ENCODE measurements at places on chromosomes 4 and X.

DNA sequence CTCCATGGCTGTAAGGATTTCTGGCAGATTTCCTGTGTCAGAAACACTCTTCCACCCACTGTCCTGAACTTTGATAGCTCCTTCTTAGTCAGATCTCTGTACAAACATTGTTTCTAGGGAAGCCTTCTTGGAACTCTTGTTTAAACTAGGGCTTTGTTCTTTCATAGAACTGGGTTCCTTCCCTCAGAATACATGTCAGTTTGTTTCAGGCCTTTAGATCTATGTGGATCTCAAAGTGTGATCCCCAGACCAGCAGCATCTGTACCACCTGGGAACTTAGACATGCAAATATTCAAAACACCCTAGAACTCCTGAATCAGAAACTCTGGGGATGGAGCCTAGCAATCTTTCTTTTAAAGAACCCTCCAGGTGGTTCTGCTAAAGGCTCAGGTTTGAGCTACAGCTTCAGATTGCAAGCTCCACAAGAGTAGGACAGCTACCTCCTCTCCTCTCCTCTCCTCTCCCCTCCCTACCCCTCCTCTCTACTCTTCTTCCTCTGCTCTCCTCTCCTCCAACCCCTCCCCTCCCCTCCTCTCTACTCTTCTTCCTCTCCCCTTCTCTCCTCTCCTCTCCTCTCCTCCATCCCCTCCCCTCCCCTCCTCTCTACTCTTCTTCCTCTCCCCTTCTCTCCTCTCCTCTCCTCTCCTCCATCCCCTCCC lies 12.7 kb downstream of the RASSF6 start:
- no peak for DNase-seq

DNA sequence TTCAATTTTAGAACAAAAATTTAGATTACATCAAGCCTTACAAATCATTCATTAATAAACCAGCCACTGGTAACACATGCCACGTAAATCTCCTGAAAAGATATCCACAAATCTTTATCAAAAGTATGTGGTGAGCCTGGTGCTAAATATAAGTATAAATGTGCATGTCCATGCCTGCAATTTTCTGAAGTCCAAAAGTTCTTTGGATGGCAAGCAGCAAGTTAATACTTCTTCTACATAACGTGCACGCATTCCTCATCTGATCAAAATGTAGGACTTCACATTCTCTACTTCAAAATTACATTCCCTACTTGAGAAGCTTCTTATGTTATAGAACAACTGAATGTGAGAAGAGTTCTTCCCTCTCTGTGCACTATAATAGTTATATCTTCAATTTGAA lies 49.8 kb downstream of the HHIP start:
- DNase-seq, result no peak

GRCh38 chr4:76564123-76564915 lies 129.3 kb downstream of the SHROOM3 start:
- no peak for DNase-seq

DNA sequence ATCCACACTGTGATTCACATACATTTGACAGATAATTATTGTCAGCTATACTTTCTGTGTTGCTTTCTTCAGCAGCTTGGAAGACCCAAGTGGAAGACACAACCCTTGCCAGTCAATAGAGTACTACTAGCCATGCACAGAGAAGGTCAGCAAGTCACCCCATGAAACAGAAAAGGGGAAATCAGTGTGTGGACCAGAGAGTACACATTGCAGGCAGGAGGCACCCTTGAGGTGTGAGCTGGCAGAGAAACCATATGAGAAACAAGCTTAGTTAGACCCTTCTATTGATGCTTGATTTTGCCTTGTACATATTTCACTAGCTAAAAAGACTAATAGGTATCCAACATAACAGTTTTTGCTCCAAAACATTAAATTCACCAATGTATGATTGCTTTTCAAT lies 99.5 kb downstream of the NLGN4X start:
- DNase-seq, result no peak

GRCh38 chrX:74104356-74105015 lies 199.5 kb upstream of the ZCCHC13 start:
- no peak for DNase-seq

- DNase-seq, result no peak
Observed at GRCh38 chr4:55864577-55865223, 11.3 kb downstream of the EXOC1 start.

DNA sequence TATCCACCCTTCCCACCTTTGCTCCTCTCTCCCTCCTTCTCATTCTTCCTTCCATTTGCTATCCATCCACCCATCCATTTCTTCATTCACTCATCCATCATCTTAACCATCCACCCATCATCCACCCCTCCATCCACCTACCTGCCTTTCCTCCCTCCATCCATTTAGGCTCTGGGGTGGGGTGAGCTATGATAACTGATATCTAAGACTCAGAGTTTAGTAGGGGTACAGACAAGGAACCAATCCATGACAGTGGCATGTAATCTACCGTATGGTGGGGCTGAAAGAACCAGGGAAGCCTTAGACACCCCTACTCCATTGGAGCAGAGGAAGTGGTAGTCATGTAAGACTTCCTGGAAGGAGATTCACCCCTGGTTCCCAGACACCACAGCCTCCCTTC lies 23.2 kb downstream of the PSAPL1 start:
- no peak for DNase-seq

Data from activated T-cell treated with anti-CD3 and anti-CD28 coated beads for 1 hour (primary cell).